ENCODE measurements at places on chromosomes 12 and 14. TPM values are rescaled to one million over a fixed set of nuclear protein-coding genes. Genes with fewer than 3 reads are reported as not detected.
A peak's percentile ranks its signal among the peaks of the same experiment; 100 is the strongest.

Gene SAMD15
- 0.99 TPM for total RNA-seq

Gene SMIM41
- total RNA-seq: 0.31 TPM

Gene ZNF385A
- 12.1 TPM for total RNA-seq

Gene PXN
- 109 TPM for total RNA-seq

Gene OVCH1
- 0.07 TPM for total RNA-seq

Gene ACYP1
- total RNA-seq: 24.8 TPM

Gene AICDA
- not detected for total RNA-seq

Gene TWF1
- total RNA-seq: 27.9 TPM

GRCh38 chr14:56244138-56244789 is 126.1 kb downstream of the PELI2 start:
- H3K27me3 ChIP-seq: no peaks in the 10 kb centered on the region
- H3K36me3 ChIP-seq: no peaks in the 10 kb centered on the region
- H3K4me3 ChIP-seq: no peak overlapping the region
- no peak for DNase-seq
- no peak overlapping the region for H3K27ac ChIP-seq

DNA sequence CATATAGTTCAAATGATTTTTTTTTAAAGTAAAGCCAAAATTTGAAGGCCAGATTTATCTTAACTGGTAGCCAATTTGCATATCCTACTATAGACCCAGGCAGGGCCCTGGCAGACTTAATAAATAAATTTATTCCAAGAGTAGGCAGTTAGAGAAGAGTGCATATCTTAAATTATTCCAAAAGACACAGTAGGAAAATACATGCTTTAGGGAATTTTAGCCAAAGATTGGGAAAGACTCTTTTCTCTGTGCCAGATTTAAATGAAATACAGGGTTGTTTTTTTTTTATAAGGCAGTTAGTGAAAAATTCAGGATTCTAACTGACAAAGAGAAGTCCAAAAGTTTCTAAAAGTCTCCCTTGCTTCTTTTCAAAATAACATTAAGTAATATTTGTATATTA is 65.5 kb downstream of the ST8SIA1 start:
- no peaks in the 10 kb centered on the region for H3K4me1 ChIP-seq
- no peak overlapping the region for H3K4me3 ChIP-seq
- H3K27ac ChIP-seq: no peak overlapping the region
- DNase-seq: no peak

- H3K27me3 ChIP-seq: no peaks in the 10 kb centered on the region
- peaks cover 11% of the 10 kb centered on the region for H3K4me1 ChIP-seq
- no peaks in the 10 kb centered on the region for H3K36me3 ChIP-seq
- no peak overlapping the region for H3K27ac ChIP-seq
- no peak for DNase-seq
These were observed 293.2 kb downstream of the DPF3 start for GRCh38 chr14:72600551-72601330.

- no peak overlapping the region for H3K27ac ChIP-seq
- no peak overlapping the region for H3K4me3 ChIP-seq
- H3K36me3 ChIP-seq: no peaks in the 10 kb centered on the region
- no peaks in the 10 kb centered on the region for H3K4me1 ChIP-seq
- DNase-seq: no peak
These were observed 60.3 kb downstream of the AVPR1A start for GRCh38 chr12:63090716-63091115.

- H3K27me3 ChIP-seq: no peaks in the 10 kb centered on the region
- no peaks in the 10 kb centered on the region for H3K36me3 ChIP-seq
- H3K4me1 ChIP-seq: peaks cover 7% of the 10 kb centered on the region
- no peak for DNase-seq
These were observed at the start of gene PSMB11 for GRCh38 chr14:23042162-23042965. TSS of gene PSMB11 (plus strand) at chr14:23042212. CDS start at chr14:23042226, 14 bp downstream.

GRCh38 chr12:34603382-34604035 is 581.2 kb downstream of the ALG10 start:
- H3K27ac ChIP-seq: no peak overlapping the region
- no peak for DNase-seq
- no peaks in the 10 kb centered on the region for H3K27me3 ChIP-seq
- no peaks in the 10 kb centered on the region for H3K36me3 ChIP-seq

DNA sequence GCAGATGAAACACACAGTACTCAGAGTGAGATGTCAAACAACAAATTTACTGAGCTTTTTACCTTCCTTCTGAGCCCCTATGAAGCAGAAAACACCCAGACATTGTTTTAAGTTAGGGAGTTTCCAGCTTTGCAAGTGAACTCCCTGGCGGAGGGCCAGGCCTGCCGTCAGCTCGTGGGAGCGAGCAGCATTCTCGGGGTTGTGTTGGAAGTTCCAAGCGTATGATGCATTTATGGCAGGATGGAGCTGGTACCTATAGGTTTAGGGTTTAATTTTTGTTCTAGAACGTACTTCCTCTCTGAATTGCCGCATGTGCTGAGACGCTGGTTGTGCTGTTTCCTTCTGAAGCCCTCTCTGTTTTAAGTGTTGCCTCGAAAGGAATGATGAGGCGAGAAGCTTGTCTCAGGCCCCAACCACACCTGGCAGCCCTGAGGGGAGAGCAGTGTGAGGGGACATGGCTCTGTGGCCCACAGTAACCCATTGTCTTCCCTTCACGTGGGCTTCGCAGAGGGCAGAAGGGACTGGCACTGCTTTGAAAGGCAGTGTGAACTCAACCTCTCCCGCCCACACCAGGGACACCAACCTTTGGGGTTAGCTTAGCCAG is 76.6 kb downstream of the SSPN start:
- H3K4me3 ChIP-seq: no peak overlapping the region
- no peak for DNase-seq
- H3K27me3 ChIP-seq: no peaks in the 10 kb centered on the region
- no peaks in the 10 kb centered on the region for H3K4me1 ChIP-seq
- no peak overlapping the region for H3K27ac ChIP-seq
- no peaks in the 10 kb centered on the region for H3K36me3 ChIP-seq

GRCh38 chr14:104550340-104550860 is 29.2 kb upstream of the C14orf180 start:
- no peaks in the 10 kb centered on the region for H3K36me3 ChIP-seq
- no peak for DNase-seq
- peaks cover 2% of the 10 kb centered on the region for H3K4me1 ChIP-seq

- DNase-seq: no peak
- no peak overlapping the region for H3K4me3 ChIP-seq
- no peak overlapping the region for H3K27ac ChIP-seq
- peaks cover 1% of the 10 kb centered on the region for H3K4me1 ChIP-seq
- H3K27me3 ChIP-seq: no peaks in the 10 kb centered on the region
These were observed 137.5 kb downstream of the NRXN3 start for GRCh38 chr14:78307671-78308070.

DNA sequence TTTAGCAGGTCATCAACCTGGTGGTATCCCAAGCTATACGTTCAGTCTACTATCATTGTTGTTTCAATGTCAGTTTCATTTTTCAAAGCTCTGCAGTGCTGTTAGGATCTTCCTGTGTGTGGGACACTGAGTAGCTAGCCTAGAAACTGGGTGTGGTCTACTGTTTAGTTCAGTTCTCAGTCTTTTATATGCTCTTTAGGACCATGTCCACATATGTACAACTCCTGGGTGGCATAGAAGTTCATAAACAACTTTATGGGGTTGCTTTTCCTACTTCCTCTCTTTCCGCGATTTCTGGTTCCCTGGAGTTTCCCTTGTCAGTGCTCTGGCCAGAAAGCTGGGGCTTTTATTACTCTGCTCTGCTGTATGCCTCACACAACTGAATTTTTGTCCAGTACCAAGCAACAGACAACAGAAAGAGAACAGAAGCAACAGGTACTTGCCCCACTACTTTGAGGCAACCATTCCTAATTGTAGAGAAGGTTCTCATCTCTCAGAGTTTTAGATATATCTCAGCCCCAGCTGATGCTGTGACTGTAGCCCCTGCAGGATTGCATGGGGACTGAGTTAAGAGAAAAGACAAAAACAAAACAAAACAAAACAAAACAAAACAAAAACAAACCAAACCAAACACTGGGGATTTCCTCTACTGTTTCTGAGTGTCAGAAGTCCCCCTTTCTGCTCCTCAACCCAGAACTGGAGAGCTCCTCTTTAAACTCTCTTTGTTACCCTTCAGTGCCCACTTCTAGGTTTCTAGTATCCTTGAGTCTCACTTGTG is 30.3 kb downstream of the MIS18BP1 start:
- DNase-seq: no peak
- H3K27ac ChIP-seq: no peak overlapping the region
- no peaks in the 10 kb centered on the region for H3K4me1 ChIP-seq

- no peaks in the 10 kb centered on the region for H3K36me3 ChIP-seq
- no peak for DNase-seq
- no peaks in the 10 kb centered on the region for H3K27me3 ChIP-seq
- no peak overlapping the region for H3K4me3 ChIP-seq
These were observed 1662.2 kb upstream of the FLRT2 start for GRCh38 chr14:83867566-83868225.

- H3K4me1 ChIP-seq: peaks cover 11% of the 10 kb centered on the region
- no peak for DNase-seq
- no peaks in the 10 kb centered on the region for H3K36me3 ChIP-seq
- no peak overlapping the region for H3K4me3 ChIP-seq
These were observed 34.0 kb upstream of the AP4S1 start for GRCh38 chr14:30991408-30991807.

DNA sequence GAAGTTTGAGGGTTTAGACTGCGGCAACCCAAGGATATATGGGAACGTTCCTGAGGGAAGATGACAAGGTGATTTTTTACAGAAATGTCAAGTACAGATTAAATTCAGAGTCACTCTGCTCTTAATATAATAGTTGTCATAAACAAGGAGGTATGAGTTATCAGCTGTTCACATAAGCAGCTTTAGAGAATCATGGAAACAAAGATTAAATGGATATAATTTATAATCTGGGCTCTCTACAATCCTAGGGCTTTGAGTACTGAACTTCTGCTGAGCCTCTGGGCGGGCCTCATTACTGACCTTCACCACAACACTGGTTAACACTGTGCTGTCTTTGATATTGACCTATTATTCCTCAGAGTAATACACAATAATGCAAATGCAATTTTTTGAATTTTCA is 577.8 kb downstream of the RPS29 start:
- no peaks in the 10 kb centered on the region for H3K36me3 ChIP-seq
- no peak for DNase-seq
- H3K27ac ChIP-seq: no peak overlapping the region
- no peaks in the 10 kb centered on the region for H3K27me3 ChIP-seq
- no peaks in the 10 kb centered on the region for H3K4me1 ChIP-seq

DNA sequence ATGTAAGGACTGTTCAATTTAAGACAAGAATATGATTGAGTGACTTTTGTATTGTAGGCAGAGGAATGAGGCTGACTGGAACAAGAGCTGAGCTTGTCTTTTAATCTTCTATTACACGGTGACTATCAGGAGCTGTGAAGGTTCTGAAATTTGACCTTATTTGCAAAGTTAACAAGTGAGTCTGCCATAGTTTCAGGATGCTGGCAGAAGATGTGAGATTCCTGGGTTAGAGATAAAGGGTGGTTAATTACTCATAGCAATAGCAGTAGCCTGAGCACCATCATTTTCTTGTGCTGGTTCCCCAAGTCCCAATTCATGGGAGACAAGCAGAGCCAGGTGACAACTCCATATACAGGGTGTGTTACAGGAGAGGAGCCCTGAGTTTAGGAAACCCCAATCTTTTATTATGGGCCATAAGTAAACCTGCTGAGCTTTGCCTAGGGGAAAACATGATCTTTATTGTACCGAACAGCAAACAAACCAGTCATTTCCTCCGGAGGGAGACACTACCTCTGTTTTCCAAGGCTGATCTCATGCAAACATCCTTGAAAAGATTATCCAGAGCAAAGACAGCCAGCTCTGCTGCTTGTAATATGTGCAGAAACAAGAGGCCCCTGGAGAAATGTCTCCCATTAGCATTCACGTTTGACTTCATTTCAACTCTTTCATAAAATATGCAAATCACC is 51.7 kb upstream of the DDX11 start:
- peak; percentile 17 for DNase-seq
- no peaks in the 10 kb centered on the region for H3K27me3 ChIP-seq
- no peak overlapping the region for H3K27ac ChIP-seq
- H3K4me3 ChIP-seq: no peak overlapping the region

GRCh38 chr12:59403259-59403932 is 192.4 kb upstream of the SLC16A7 start:
- H3K4me3 ChIP-seq: no peak overlapping the region
- H3K27me3 ChIP-seq: no peaks in the 10 kb centered on the region

- H3K4me3 ChIP-seq: no peak overlapping the region
- H3K27ac ChIP-seq: no peak overlapping the region
- no peaks in the 10 kb centered on the region for H3K36me3 ChIP-seq
- H3K27me3 ChIP-seq: no peaks in the 10 kb centered on the region
- H3K4me1 ChIP-seq: peaks cover 12% of the 10 kb centered on the region
These were observed 218.7 kb upstream of the NOS1 start for GRCh38 chr12:117580015-117580717.

GRCh38 chr12:111310076-111310870 is 58.6 kb downstream of the PHETA1 start:
- H3K4me3 ChIP-seq: no peak overlapping the region
- no peaks in the 10 kb centered on the region for H3K4me1 ChIP-seq
- DNase-seq: no peak
- H3K36me3 ChIP-seq: no peaks in the 10 kb centered on the region
- H3K27me3 ChIP-seq: no peaks in the 10 kb centered on the region

GRCh38 chr14:50232276-50232642 is 881 bp upstream of the SOS2 start:
- H3K4me1 ChIP-seq: no peaks in the 10 kb centered on the region
- H3K4me3 ChIP-seq: peak overlapping the region; percentile 63
- DNase-seq: no peak
- H3K27ac ChIP-seq: no peak overlapping the region
- no peaks in the 10 kb centered on the region for H3K36me3 ChIP-seq

DNA sequence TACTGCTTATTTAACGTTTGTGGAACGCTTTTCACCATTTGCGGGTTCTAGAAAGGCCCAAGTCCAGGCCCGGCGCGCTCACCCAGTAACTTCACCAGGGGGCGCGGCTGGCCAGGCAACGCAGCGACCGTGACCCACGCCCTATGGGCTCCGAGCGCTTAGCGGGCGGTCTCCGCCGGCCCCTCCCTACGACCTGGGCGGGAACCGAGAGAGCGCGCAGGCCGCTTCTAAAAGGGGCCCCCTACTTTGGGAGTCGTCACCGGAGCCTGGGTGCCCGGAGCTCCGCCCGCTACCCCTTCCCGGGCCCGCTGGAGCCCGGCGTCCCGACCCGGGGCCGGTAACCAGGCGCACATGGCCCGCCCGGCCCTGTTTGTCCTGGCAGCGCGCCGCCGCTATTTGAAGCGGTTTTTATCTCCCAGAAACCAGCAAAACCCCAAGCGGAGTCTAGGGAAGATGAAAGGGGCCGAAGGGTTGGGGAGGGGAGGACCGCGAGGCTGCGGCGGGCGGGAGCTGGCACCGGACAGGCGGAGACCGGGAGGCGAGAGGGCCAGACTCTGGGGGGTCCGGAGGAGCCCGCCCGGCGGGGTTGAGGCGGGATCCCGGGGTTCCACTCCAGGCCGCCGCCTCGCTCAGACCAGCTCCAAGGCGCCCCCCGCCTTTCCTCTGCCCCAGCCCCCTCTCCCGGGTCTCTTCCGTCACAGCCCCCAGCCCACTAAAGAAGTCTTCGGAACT is 3.5 kb upstream of the AAAS start:
- peaks cover 10% of the 10 kb centered on the region for H3K4me1 ChIP-seq
- H3K27me3 ChIP-seq: peaks cover 54% of the 10 kb centered on the region
- DNase-seq: peak; percentile 89
- peak overlapping the region; percentile 53 for H3K4me3 ChIP-seq
- no peaks in the 10 kb centered on the region for H3K36me3 ChIP-seq

GRCh38 chr14:77276295-77276935 is 5.4 kb upstream of the NGB start:
- H3K36me3 ChIP-seq: no peaks in the 10 kb centered on the region
- H3K27me3 ChIP-seq: peaks cover 15% of the 10 kb centered on the region
- DNase-seq: no peak
- H3K4me1 ChIP-seq: no peaks in the 10 kb centered on the region
- H3K27ac ChIP-seq: no peak overlapping the region

All from H1 (cell line).